Choroid plexus epithelial cell (primary cell): ENCODE measurements at places on chromosomes 12 and 14.

DNA sequence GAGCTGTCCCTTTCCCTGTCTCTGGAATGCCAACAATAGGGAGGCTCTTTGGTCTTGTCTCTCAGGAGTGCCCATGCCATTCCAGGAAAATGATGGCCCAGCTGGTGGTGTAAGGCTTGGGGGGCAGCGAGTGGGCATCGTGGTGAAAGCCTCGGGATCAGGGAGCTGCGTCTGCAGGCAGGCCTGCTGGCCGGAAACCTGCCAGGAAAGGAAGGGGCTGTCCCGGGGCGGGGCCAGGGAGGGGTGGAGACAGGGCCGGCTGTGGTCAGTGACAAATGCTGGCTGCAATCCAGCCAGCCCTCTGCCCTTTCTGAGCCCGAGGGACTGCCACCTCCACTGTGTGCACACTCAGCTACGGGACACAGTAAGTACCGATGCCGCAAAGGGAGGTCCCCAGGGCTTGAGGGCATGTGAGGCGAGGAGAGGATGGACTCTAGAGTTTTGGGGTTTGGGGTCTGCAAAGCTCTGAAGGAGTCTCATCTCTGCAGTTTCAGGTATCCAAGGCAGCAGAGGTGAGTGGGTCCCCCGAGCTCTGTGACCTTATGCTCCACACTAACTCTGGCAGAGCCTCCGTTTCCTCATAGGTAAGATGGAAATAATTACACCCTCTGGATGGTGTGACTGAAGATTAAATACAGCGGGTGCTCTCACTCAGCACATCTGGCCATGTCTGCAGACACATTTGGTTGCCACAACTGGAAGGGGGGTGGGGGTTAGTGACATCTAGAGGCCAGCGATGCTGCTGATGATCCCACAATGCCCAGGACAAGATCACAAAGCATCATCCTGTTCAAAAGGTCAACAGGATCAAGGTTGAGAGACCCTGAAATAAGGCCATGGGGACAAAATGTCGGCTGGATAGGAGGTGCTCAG lies at the start of gene SERPINA5:
Gene SERPINA5 (plus strand): TSS at position 300 of the 873 bp plus-strand sequence. CDS start 5,937 bp downstream, outside the sequence.
- peak; percentile 64 for DNase-seq

DNA sequence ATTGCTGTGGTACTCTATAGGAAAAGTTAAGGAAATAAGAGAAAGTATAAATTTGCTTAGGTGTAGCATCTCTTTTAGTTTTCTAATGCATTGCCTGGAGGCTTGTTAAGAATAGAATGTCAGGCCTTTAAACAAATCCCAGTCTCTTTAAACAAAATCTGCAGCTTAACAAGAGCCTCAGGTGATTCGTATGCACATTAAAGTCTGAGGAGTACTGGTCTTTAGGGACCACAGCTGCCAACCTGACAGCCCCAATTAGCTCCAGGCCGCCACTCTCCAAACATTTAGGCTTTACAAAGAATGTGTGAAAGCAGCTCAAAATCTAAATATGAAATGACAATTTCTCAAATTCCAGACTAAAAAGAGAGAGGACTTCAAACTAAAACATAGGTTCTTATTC lies 35.7 kb downstream of the PAWR start:
- DNase-seq = no peak

- DNase-seq = no peak
Measured at GRCh38 chr14:106209755-106210154, 683.4 kb downstream of the TMEM121 start.

GRCh38 chr12:65728848-65729793 lies 95.2 kb upstream of the HMGA2 start:
- DNase-seq = peak; percentile 10

DNA sequence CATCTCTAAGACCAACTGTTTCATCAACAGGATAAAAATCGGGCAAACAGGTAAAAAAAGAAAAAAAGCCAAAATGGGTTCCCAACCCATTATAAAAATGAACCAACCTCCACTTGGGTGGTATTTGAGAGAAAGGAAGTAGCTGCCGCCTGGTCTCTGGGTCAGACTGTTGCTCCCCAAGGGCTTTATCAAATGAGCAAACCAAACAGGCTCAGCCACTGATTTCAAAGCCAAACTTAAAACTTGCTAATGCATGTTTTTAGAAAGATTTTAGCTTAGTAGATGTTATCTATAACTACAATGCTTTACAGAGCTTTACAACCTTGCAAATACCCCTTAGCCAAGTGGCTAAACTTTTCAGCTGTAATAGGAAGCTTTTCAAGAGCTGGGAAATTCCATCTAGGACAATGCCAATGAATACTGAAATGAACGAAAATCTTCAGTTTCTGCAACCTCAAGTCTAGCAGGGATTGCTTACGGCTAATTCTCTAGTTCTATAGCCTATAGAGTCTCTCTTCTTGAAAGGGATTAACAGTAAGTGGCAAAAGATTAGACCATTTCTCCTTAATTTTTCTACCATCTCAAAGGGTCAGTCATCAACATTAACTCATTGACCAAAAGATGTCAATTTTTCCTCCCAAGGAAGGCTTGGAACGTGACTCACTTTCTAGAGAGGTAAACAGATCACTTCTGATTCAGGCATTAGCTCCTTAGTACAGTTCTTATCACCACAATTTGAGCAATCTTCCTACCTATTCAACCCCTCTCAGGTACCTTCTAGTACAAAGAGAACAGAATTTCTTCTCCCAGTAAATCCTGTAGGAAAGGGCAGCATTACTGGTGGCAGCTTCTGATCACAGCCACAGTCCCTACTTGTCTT lies 4.2 kb downstream of the PPM1H start:
- DNase-seq = no peak

DNA sequence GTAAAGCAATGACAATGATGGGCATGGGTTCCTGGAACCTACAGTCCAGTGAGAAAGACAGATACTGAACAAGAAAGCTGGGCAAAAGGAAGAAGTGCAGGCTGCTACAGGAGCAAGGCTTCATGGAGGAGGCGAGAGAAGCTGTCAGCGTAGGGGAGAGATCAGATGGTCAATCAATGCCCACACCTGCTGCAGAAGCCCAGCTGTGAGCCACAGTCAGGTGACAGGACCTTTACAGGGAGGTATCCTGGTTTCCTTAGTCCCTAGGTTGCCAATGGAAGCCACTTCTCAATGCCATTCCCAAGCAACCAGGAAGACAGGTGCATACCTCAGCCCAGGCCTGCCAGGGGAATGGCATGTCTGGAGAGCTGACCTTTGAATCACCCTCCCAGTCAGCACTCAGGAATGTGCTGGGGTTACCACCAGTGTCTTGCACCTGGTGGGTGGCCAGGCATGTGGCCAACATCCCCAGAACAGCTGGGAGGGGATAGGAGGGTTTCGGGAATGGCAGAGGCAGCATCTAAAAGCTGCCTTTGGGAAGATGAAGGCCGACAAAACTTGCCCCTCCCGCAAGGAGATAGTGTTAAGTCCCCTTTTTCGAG lies 170.3 kb downstream of the TTC7B start:
- DNase-seq = peak; percentile 39

- peak; percentile 62 for DNase-seq
Measured at GRCh38 chr12:43501703-43502102, 50.3 kb downstream of the ADAMTS20 start.

GRCh38 chr14:90429754-90430153 lies 32.9 kb downstream of the CALM1 start:
- DNase-seq = no peak

- no peak for DNase-seq
Measured at GRCh38 chr12:117027251-117028086, 71.7 kb downstream of the TESC start.

- peak; percentile 46 for DNase-seq
Measured at GRCh38 chr12:26090836-26091510, 33.9 kb downstream of the BHLHE41 start.
